Motor neuron (in vitro differentiated cells): ENCODE measurements at places on chromosomes 12 and 14. TPM values are rescaled to one million over a fixed set of nuclear protein-coding genes. Genes with fewer than 3 reads are reported as not detected.

Gene GLIPR1L1
- 1.4 and 2.3 TPM in 2 replicates for total RNA-seq

GRCh38 chr14:105499256-105500035, 8.4 kb downstream of the TEDC1 start:
- ATAC-seq, result peak; percentile 71

Gene CCDC197
- not detected in 2 replicates for total RNA-seq

DNA sequence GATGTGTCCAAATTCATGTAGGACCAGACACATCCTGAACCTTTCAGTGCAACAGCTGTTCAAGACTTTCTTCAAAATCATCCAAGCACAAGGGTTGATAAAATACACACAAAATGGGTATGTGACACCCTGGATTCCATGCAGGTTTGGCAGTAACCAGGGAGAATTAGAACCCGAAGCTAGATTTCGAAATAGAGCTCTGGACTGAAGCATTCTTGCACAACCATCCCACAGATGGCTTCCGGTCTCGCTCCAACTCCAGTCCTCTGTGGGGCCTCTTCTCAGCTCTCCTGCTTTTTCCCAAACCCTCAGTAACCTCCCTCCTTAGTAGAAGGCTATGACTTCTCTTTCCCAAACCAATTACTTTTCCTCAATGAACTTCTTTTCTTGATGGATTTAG, 171.3 kb downstream of the TTC7B start:
- ATAC-seq, result no peak

Gene C12orf50
- total RNA-seq, result 0.23 and 0.26 TPM in 2 replicates

Gene NEUROD4
- 25.8 and 26.4 TPM in 2 replicates for total RNA-seq

- ATAC-seq, result no peak
Observed at GRCh38 chr14:104446611-104447010, 133.0 kb upstream of the C14orf180 start.

DNA sequence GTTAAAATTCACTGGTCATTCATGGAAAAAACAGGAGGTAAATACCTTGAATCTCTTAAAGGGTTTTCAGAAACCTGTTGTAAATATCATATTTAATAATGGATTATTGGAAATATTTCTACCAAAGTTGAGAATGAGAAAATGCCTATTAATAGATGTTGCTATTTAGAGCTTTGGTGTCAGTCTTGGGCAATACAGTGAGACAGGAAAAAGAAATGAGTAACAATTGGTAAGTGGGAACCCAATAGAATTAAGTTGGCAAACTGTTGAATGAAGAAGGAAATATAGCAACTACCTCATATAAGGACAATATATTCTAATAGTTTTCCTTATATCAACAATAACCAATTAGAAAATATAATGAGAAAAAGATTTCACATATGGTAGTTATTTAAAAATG, 78.0 kb downstream of the ATF7IP start:
- ATAC-seq, result no peak
